ENCODE measurements at places on chromosomes 6 and 20.

- no peak for DNase-seq
These were observed 7.5 kb downstream of the NFATC2 start for GRCh38 chr20:51535075-51535386.

GRCh38 chr20:17895641-17896171 lies 72.9 kb downstream of the SNX5 start:
- DNase-seq, result no peak

GRCh38 chr20:62246872-62247652 lies 8.7 kb downstream of the OSBPL2 start:
- DNase-seq, result no peak

DNA sequence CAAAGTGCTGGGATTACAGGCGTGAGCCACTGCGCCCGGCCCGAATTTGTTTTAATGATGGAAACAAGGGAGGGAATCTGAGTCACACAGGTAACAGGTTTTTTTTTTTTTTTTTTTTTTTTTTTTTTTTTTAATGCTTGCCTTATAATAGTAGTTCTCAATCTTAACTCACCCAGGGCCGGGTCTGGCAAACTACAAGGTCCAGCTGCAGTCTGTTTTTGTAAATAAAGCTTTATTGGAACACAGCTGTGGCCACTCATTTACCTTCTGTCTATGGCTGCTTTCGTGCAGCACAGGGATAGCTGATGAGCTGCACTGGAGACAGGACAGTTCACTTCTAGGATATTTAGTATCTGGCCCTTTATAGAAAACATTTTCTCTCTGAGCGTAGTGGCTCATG lies 58.0 kb downstream of the TFAP2C start:
- no peak for DNase-seq

DNA sequence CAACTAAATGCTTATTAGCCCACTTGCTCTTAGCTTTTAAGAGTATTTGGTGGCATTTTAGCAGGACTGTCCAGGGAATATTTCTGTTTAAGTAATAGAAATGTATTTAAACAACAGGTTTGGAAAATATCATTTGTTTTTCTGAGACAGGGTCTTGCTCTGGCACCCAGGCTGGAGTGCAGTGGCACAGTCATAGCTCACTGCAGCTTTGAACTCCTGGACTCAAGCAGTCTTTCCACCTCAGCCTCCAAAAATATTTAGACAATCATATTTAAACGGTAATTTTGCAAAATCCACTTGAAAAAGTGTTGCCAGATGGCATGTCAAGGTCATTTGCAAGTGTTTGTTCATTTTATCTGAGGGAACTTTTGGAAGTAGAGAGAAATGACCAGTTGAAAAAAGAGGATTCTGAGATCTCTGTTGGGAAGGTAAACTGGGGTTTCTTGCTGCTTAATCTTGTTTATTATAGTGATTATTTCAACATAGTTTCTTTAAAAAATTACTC lies 25.0 kb downstream of the AKAP7 start:
- DNase-seq, result no peak

DNA sequence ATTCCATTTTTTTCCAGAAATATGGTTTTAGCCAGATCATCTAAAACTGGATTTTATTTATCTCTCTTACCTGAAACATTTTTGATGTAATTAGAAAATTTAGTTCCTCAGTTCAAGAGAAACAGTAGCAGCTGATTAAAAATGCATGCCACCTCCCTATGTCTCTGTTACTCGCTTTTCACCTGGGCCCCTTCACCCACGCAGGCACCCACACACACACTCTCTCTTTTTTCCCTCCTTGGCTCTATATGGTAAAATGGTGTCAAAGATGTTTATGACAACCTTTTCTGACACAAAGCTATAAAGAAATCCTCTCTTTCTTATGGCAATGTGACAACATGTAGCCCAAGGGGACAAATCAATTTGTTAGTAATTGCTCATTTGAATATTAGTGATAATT lies 5.8 kb upstream of the SGK1 start:
- DNase-seq, result no peak

DNA sequence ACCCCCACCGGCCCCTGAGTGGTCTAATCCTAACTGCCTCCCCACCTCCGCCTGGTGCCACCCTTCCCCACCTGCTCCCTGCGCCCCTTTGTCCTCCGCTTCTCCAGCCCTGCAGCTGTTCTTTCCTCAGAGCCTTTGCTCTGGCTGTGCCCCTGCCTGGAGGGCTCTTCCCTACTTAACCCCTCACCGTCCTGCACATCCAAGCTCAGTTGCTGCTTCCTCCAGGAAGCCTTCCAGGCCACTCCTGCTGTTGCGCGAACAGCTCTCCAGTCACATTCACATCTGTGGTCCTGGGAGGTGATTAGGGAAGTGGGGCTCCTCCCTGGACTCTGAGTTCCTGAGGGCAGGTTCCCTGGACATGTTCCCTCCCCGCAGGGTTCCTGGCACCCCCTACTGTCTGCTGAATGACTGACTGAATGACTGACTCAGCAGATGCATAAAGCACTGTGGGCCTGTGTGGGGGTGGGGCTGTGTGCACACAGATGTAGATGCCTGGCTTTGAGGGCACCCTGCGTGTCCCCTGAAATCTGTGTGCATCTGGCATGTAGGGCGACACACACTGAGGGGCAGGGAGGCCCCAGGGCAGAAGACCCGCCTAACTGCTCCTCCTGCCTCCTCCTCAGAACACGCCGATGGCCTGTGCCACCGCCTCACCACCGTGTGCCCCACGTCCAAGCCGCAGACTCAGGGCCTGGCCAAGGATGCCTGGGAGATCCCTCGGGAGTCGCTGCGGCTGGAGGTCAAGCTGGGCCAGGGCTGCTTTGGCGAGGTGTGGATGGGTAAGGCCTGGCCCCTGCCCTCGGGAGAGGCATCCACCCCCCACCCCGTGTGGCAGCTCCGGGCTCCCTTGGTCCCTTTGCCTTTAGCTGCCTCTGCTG lies 51.4 kb downstream of the SRC start:
- no peak for DNase-seq

GRCh38 chr6:37033819-37034795 lies 28.7 kb downstream of the FGD2 start:
- no peak for DNase-seq

DNA sequence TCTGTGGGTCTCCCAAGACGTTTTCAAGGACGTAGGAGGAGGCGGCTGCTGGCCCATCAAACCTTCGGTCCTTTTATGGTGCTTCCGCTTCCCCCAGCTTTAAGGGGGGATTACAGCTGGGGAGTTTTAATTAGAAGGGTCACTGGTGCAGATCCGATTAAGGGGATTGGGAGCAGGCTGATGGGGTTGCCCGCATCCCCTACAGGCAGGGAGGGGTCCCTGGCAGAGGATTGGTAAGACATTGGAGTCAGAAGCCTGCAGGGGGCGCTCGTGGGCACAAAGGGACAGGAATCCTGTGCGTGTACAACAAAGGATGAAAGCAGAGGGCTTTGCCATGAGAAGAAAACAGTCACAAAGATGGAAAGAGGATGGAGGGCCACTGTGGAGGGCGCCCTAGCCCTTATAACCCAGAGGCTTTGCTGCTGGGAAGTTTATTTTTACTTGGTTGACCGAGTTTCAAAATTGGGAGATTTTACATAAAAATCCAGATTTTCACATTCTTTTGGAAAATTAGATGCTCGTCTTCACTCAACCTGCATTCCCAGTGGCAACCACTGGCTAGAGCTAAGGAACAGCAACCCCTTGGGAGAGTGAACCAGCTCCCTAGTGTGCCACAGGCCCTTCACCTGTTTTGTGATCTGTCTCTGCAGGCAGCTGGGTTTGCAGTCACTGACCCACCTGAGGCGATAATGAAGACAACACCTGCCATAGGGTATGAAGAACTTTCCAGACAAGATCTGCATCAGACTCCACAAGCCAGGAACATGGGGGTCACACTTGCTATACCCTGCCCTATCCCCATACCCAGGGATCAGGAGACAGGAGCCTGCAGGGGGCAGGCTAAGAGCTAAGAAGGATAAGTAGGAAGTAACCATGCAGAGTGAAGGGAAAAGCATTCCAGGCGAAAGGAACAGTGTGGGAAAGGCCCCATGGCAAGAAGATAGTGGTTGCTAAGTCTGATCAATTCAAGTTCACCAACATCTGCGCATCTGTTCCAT lies 97.7 kb downstream of the KCNB1 start:
- peak; percentile 76 for DNase-seq

DNA sequence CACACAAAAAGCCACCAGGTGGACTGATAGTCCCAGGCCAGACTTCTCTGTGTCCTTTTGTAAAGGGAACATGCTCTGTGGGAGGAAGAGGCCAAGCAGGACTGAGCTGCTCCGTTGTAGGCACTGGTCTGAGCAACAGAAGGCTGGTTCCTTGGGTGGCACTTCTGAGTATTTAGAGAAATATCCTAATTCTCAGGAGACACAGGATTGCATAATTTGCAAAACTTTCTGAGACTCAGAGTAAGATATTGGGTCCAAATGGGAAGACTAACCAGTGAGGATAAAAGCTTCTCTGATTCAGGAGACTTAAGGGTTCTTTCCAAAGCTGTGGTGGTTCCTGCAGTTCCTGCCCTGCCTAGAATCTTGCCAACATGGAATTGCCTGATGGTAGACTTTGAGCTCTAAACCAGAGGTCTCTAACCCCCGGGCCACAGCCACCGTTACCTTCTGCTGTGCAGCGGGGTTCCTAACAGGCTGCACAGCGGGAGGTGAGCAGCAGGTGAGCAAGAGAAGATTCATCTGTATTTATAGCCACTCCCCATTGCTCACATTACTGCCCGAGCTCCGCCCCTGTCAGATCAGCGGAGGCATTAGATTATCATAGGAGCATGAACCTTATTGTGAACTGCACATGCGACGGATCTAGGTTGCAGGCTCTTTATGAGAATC lies 107.0 kb downstream of the OLIG3 start:
- DNase-seq, result no peak

DNA sequence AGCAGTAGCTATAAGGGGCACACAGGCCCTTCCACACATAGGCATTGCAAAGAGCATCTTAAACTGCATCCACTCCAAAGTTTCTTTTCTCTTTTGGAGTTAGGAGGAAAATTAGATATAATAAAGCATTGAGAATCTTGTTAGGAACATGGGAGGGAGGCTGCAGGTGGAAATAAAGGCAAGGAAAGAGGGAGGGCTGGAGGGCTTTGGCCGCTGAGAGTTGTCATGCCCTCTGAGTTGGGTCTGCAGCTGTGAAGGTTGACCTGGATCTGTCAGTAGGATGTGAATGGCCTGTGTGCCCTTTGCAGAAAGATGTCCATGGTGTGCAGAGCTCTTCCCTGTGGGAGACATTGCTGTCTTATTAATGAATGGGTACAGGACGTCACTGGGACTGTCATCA lies 134.0 kb downstream of the FNDC1 start:
- DNase-seq, result no peak

DNA sequence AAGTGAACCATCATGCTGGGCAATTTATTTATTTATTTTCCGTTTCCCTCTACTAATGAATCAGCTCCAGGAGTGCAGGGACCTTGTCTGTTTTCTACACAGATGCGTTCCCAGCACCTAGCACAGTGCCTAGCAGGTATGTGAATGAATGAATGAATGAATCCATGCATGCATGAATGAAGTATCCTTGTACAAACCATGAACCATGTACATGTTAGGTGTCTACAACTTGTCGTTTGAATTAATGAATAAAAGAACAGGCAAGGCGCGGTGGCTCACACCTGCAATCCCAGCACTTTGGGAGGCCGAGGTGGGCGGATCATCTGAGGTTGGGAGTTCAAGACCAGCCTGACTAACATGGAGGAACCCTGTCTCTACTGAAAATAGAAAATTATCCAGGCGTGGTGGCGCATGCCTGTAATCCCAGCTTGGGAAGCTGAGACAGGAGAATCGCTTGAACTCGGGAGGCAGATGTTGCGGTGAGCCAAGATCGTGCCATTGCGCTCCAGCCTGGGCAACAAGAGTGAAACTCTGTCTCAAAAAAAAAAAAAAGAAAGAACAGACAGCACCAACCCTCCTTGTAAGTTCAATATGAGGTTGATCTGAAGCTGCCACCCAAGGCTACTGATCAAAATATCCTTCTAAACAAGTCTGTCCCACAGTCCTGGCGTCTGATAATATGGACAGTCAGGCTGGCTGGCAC lies 27.3 kb upstream of the SLC9A8 start:
- DNase-seq, result no peak

DNA sequence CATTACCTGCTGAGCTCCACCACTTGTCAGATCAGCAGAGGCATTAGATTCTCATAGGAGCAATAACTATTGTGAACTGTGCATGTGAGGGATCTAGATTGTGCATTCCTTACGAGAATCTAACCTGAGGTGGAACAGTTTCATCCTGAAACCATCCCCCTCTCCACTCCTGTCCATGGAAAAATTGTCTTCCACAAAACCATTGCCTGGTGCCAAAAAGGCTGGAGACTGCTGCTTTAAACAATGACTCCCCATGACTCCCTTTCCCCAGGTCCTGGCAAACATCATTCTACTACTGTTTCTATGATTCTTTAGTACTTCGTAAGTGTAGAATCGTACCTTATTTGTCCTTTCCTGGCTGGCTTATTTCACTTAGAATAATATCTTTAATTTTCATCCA lies 9.7 kb upstream of the DYNLRB1 start:
- no peak for DNase-seq

DNA sequence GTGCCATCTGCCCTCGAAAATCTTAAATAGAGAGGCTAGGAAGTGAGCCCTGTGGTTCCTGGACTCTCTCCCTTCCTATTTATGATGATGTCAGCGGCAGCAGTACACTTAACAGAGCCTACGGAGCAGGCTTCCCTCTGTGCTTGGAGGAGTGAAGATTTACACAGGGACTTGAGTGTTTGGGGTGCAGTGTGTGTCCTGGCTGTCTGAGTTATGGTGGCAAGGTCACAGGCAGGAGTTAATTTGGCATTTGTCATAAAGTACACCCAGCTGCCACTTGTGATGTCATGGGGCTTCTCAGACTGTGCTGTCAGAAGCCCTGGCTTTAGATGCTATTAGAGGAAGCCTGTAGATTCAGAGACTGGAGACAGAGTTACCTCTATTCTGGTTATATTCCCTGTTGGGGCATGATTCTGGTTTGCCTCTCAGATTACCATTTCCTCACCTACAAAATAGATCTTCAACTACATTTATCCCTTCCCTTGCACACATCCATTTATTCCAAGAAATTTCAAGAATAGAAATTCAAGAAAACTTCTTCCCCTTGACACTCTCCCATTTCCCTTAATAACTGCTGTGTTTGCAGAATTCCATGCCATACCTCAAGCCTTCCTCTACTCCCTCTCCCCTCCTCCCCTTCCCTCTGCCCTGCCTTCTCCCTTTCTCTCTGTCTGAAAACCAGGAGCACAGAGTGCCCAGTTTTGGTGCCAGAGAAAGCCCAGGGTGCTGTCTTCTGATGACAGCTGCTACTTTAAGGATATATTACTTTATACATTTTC lies 72.1 kb downstream of the SLC24A3 start:
- no peak for DNase-seq

GRCh38 chr20:44495257-44495656 lies 19.6 kb downstream of the TTPAL start:
- no peak for DNase-seq

- no peak for DNase-seq
These were observed 612 bp downstream of the TNNC2 start for GRCh38 chr20:45826381-45827019.
